ENCODE measurements at places on chromosomes 2 and 18. TPM values are rescaled to one million over a fixed set of nuclear protein-coding genes. Genes with fewer than 3 reads are reported as not detected.
A peak's percentile ranks its signal among the peaks of the same experiment; 100 is the strongest.

- H3K4me3 ChIP-seq, result no peak overlapping the region
- no peaks in the 10 kb centered on the region for H3K4me1 ChIP-seq
- H3K36me3 ChIP-seq, result no peaks in the 10 kb centered on the region
- no peaks in the 10 kb centered on the region for H3K27me3 ChIP-seq
- no peak for DNase-seq
- H3K27ac ChIP-seq, result no peak overlapping the region
Measured at GRCh38 chr2:147712051-147712450, 132.8 kb upstream of the ACVR2A start.

DNA sequence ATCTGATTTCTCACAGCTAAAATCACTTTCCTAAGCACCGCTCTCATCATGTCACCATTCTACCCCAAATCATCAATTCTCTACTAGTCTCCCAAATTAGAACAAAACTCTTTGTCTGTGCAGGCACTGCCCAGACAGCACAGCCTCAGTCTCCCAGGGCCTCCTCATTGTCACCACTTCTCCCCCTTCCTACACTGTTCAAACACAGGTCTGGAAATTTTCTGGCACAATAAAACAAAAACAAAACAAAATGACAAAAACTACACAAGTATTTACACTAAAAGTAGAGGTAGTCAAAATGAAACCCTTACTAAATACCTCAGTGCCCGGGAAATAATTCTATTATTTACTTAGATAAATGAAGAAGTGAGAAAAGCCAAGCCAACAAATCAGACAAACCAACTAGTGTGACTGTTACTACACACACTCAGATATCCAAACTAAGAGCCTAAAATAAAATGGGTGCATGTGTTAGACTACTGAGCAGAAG is 156.2 kb upstream of the DNMT3A start:
- H3K4me3 ChIP-seq, result no peak overlapping the region
- no peaks in the 10 kb centered on the region for H3K27me3 ChIP-seq
- no peak overlapping the region for H3K27ac ChIP-seq
- DNase-seq, result no peak
- H3K4me1 ChIP-seq, result no peaks in the 10 kb centered on the region

- H3K36me3 ChIP-seq, result no peaks in the 10 kb centered on the region
Measured at GRCh38 chr18:62524440-62525200, 1.8 kb downstream of the ZCCHC2 start.

- no peak overlapping the region for H3K27ac ChIP-seq
- no peaks in the 10 kb centered on the region for H3K27me3 ChIP-seq
Measured at GRCh38 chr2:218631837-218632236, 24.1 kb downstream of the PLCD4 start.

- H3K4me3 ChIP-seq, result peak overlapping the region; percentile 86
- H3K27me3 ChIP-seq, result no peaks in the 10 kb centered on the region
- H3K4me1 ChIP-seq, result peaks cover 33% of the 10 kb centered on the region
Measured at GRCh38 chr18:36066686-36067054, 689 bp downstream of the RPRD1A start.

- no peak for DNase-seq
- peaks cover 5% of the 10 kb centered on the region for H3K4me1 ChIP-seq
- H3K4me3 ChIP-seq, result no peak overlapping the region
- no peaks in the 10 kb centered on the region for H3K27me3 ChIP-seq
Measured at GRCh38 chr2:195602687-195603086, 54.3 kb upstream of the SLC39A10 start.

GRCh38 chr2:55976681-55977080 is 53.1 kb upstream of the EFEMP1 start:
- no peaks in the 10 kb centered on the region for H3K4me1 ChIP-seq
- no peak overlapping the region for H3K4me3 ChIP-seq
- no peak for DNase-seq
- no peaks in the 10 kb centered on the region for H3K27me3 ChIP-seq

- H3K27ac ChIP-seq, result no peak overlapping the region
- no peaks in the 10 kb centered on the region for H3K36me3 ChIP-seq
- no peaks in the 10 kb centered on the region for H3K4me1 ChIP-seq
Measured at GRCh38 chr2:86251840-86252266, 52.6 kb downstream of the MRPL35 start.

GRCh38 chr18:35511428-35511827 is 13.7 kb upstream of the INO80C start:
- no peak for DNase-seq
- H3K4me3 ChIP-seq, result no peak overlapping the region
- no peaks in the 10 kb centered on the region for H3K36me3 ChIP-seq
- no peaks in the 10 kb centered on the region for H3K4me1 ChIP-seq
- no peaks in the 10 kb centered on the region for H3K27me3 ChIP-seq

DNA sequence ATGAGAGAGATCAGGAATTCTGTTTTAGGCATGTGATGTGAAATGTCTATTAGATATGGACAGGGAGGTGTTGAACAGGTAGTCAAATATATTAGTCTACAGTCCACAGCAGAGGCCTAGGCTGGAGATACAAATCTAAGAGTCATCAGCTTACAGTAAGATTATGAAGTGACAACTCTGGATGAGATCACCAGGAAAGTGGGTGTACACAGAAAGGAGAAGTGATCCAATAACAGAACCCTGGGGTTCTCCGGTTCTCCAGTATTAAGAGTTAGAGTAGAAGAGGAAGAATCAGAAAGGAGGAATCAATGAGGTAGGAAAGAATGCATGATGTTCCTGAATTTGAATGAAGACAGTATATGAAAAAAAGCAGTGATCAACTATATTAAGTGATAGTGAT is 362.3 kb downstream of the FIGN start:
- DNase-seq, result no peak
- H3K27me3 ChIP-seq, result no peaks in the 10 kb centered on the region
- H3K4me1 ChIP-seq, result no peaks in the 10 kb centered on the region

DNA sequence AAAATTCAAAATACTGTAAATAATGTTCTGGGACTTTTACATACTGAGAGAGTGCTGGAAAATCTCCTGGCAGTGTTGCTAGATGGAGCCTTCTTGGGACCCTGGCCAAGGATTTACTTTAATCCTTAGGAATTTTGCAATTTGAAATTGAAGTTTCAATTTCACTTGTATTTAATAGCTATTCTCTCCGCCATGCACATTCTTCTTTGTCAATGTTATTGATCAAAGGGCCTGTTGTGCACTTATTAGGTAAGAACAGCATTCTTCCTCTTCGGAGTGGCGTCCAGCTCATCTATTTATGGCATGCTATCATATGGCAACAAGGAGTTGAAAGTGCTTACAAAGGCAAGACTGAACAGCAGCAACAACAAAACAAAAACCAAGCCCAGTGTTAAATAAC is 40.1 kb upstream of the SOS1 start:
- H3K4me3 ChIP-seq, result no peak overlapping the region
- peak overlapping the region; percentile 15 for H3K27ac ChIP-seq
- no peaks in the 10 kb centered on the region for H3K4me1 ChIP-seq
- H3K36me3 ChIP-seq, result no peaks in the 10 kb centered on the region
- H3K27me3 ChIP-seq, result no peaks in the 10 kb centered on the region

DNA sequence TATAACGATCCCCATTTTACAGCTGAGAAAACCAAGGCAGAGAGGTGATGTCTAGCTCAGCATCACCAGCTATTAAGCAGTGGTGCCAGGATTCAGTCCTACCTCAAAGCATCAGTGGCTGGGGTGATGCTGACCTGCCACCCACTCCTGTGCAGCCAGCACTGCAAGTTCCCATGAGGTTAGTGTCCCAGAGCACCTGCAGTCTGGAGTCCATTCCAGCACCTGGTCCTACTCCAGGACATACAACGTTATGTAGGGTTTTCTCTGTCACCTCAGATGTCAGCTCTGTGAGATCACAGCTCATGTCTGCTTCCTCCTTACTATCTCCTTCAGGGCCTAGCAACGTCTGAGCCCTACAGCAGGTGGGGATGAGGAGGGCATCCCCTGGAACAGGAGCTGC is 328.0 kb upstream of the HS6ST1 start:
- H3K4me1 ChIP-seq, result no peaks in the 10 kb centered on the region
- no peak overlapping the region for H3K27ac ChIP-seq
- no peaks in the 10 kb centered on the region for H3K27me3 ChIP-seq
- H3K4me3 ChIP-seq, result no peak overlapping the region

DNA sequence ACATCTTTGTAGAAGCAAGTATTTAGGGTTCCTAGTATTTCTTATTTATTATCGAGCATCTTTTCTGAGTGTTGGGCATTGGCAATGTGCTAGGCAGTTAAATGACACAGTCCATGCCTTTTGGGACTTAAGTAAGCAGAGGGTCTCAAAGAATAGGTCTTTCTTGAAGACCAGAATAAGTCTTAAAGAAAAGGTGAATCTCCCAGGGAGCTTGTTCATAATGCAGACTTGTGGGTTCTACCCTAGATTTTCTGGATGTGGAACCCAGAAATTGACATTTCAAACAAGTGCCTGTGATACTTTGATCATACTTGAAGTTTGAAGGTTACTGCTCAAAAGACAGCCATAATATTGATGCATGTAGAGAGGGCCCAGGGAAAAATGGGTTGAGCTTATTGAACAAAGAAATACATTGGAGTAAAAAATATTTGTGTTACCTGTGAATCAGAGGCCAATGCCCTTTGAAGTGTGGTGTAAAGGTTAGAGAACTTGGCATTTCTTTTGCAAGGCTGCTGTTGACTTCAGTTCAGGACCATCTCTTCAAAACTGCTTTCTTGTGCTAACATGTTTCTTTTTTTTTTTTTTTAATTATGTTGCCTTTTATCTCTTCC is 24.4 kb downstream of the RPL37A start:
- no peak overlapping the region for H3K4me3 ChIP-seq
- no peak overlapping the region for H3K27ac ChIP-seq
- no peaks in the 10 kb centered on the region for H3K27me3 ChIP-seq

DNA sequence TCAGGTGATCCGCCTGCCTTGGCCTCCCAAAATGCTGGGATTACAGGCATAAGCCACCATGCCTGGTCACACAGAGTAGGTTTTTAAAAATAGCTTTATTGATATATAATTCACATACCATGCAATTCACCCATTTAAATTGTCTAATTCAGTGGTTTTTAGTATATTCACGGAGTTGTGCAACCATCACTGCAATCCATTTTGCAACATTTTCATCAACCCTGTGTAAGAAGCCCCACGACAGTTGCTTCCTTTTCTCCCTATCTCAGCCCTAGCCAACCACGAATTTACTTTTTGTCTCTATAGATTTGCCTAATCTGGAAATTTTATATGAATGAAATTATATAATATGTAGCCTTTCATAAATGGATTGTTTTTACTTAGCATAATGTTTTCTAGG is 266.4 kb downstream of the NAPG start:
- no peak overlapping the region for H3K27ac ChIP-seq
- no peak overlapping the region for H3K4me3 ChIP-seq
- no peak for DNase-seq
- H3K4me1 ChIP-seq, result peaks cover 25% of the 10 kb centered on the region

DNA sequence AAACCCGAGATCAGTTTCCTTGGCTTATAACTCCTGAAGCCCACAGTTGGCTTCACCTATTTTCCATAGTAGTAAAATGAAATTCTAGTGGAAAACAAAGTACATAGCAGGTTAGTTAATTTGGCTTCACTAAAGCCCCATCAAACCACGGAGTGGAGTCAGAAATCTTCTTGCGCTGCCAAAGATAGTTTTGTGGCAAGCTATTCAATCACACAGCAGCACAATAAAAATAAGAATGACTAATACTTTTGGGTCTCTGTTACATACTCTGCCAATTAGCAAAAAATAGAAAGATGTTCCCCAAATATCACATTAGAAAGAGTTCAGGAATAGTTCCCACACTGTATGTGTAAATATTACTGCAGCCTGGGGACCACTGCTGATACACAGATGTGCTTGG is 175.2 kb upstream of the NOL4 start:
- no peak overlapping the region for H3K27ac ChIP-seq
- H3K27me3 ChIP-seq, result no peaks in the 10 kb centered on the region
- no peaks in the 10 kb centered on the region for H3K36me3 ChIP-seq

- no peaks in the 10 kb centered on the region for H3K4me1 ChIP-seq
- no peak overlapping the region for H3K27ac ChIP-seq
- no peak overlapping the region for H3K4me3 ChIP-seq
- no peak for DNase-seq
- H3K36me3 ChIP-seq, result no peaks in the 10 kb centered on the region
Measured at GRCh38 chr2:79882548-79882947, 369.7 kb downstream of the CTNNA2 start.

- no peaks in the 10 kb centered on the region for H3K27me3 ChIP-seq
- no peaks in the 10 kb centered on the region for H3K36me3 ChIP-seq
Measured at GRCh38 chr18:73690222-73690621, 457.4 kb downstream of the FBXO15 start.

DNA sequence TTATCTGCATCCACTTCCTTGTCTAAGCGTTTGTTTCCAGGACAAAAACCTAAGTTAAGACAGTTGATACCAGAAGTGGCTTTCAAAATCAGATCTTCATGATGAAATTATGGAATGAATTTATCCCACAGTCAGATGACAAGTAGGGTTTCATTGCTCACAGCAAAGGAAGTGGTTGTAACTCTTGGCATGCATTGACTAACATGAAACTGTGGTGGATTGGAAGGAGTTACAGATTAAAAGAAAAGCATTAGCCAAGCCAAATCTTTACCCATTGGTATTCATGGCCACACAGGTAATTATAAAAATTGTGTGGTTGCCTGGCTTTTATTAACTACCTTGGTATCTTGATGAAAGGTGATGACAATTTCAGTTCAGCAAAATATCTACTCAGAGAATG is 438.0 kb upstream of the NXPH2 start:
- H3K4me1 ChIP-seq, result no peaks in the 10 kb centered on the region
- no peaks in the 10 kb centered on the region for H3K27me3 ChIP-seq
- H3K36me3 ChIP-seq, result no peaks in the 10 kb centered on the region
- H3K27ac ChIP-seq, result no peak overlapping the region
- no peak overlapping the region for H3K4me3 ChIP-seq

DNA sequence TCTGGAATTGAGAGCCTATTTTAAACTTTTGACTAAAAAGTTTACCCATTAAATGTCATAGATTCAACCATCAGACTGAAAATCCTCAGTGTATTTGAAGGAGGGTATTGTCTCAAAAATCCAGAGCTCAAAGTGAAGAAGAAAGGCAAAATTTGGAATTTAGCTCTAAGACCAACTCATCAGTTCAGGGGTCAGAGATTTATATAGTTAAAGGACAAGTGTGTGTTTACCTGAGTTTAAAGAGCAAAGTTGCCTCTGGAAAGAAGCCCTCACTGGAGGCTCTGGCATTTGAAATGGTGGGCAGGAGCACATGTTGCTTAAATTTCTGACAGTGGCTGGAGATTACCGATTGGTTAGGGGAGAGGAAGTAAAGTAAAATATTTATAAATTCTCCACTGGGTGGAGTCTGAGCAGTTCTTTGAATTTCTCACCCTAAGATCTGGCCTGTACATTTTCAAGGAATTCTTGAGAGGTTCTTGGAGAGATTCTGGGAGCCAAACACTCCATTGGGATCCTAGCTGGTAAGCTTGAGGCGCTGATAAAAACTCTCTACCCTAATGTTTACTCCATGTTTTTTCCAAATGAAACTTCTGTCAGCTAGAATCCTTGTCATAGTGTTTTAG is at the start of gene KYNU:
KYNU (plus strand) TSS at position 449 of the 623 bp plus-strand sequence. CDS start 7,704 bp downstream, outside the sequence.
- H3K4me3 ChIP-seq, result peak within 1 kb of the TSS; percentile 0
- H3K27ac ChIP-seq, result peak within 1 kb of the TSS; percentile 62
- peaks cover 38% of the 10 kb centered on the region for H3K4me1 ChIP-seq
- no peak for DNase-seq
- no peaks in the 10 kb centered on the region for H3K27me3 ChIP-seq
- H3K36me3 ChIP-seq, result no peaks in the 10 kb centered on the region

GRCh38 chr2:134208825-134209224 is 45.0 kb upstream of the MGAT5 start:
- H3K27me3 ChIP-seq, result no peaks in the 10 kb centered on the region
- no peak for DNase-seq
- H3K4me1 ChIP-seq, result peaks cover 42% of the 10 kb centered on the region
- H3K27ac ChIP-seq, result peak overlapping the region; percentile 23

Gene CROCC2
- polyA plus RNA-seq, result 3.7 TPM

Gene ELOA2
- not detected for polyA plus RNA-seq

Gene SLC9A4
- 0.08 TPM for polyA plus RNA-seq

Gene DCDC2C
- not detected for polyA plus RNA-seq

Gene CIB4
- 1.7 TPM for polyA plus RNA-seq

Gene UPP2
- 0.23 TPM for polyA plus RNA-seq

Gene PROKR1
- 0.11 TPM for polyA plus RNA-seq

Gene PLEKHB2
- 37.1 TPM for polyA plus RNA-seq

Gene TP53I3
- polyA plus RNA-seq, result 62.2 TPM

Gene TMSB10
- polyA plus RNA-seq, result 2,531 TPM

Data from left lung (tissue), 14 donors.